ENCODE measurements at places on chromosomes 4 and X.

- peak; percentile 44 for DNase-seq
Measured at GRCh38 chrX:69163936-69164741, 1.1 kb downstream of the PJA1 start.

- no peak for DNase-seq
Measured at GRCh38 chrX:70352496-70352895, 62.6 kb downstream of the KIF4A start.

DNA sequence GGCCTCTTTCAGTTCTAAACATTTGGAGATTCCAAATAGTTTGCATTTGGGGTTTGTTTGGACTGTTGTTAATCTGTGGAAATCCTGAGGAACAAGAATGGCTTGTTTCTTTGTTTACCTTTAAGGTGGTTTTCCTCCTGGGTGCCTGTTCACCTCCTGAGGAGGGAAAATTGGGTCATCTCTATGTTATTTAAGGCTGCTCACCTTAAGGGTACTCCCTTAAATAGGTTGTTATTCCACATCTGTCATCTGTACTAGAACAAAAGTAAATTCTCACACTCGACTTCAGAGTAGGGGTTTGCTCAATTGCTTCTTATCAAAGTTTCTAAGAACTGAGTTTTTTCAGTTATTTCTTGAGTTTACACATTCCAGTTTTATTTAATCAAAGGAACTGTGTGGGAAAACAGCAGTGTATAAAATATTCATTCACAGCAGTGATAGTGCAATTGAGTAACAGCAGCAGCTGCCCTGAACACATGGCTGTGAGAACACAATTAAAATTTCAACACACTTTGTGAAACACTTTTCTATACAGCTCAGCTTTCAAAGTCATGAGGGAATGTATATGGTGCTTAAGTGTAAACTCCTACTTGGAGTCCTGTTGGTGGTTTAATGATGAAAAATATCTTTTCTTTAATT lies 238.5 kb upstream of the PGRMC2 start:
- DNase-seq = no peak

DNA sequence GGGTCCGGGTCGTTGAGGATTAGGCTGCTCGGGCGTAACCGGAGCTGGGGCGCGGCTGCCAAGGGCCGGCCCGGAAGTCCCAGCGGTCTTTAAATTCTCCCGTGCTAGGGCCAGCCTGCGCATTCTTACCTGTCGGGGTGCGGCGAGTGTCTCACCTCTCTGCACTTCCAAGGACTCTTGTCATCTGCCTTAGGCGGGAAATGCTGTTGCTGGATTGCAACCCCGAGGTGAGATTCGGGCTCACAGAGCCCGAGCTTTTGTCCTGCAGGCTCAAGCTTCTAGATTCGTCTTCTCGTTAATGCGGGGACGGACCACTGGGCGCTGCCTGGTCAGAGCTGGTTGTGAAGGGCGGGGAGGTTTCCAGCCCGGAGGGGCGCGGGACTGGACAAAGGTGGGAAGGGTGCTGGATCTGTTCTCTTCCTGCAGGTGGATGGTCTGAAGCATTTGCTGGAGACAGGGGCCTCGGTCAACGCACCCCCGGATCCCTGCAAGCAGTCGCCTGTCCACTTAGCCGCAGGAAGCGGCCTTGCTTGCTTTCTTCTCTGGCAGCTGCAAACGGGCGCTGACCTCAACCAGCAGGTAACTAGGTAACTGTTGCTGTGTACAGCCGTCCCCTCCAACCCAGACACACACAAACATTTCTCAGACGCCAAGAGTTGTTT lies at the start of gene ANKRD37:
ANKRD37 (plus strand) TSS at position 118 of the 662 bp plus-strand sequence; CDS start at position 201, 83 bp downstream.
- DNase-seq = no peak

DNA sequence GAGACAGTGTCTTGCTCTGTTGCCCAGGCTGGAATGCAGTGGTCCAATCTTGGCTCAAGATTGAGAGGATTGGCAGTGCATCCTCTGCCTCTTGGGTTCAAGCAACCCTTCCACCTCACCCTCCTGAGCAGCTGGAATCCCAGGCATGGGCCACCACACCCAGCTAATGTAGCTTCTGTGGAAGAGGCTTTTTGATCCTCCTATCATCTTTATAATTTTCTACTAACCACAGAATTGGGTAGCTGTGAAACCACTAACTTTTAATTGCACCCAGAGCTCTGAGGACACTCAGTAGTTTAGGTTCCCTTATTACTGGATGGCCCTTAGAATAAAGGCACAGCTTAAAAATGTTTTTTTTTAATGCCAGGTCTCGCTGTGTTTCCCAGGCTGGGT lies 8.9 kb upstream of the AGA start:
- DNase-seq = no peak

DNA sequence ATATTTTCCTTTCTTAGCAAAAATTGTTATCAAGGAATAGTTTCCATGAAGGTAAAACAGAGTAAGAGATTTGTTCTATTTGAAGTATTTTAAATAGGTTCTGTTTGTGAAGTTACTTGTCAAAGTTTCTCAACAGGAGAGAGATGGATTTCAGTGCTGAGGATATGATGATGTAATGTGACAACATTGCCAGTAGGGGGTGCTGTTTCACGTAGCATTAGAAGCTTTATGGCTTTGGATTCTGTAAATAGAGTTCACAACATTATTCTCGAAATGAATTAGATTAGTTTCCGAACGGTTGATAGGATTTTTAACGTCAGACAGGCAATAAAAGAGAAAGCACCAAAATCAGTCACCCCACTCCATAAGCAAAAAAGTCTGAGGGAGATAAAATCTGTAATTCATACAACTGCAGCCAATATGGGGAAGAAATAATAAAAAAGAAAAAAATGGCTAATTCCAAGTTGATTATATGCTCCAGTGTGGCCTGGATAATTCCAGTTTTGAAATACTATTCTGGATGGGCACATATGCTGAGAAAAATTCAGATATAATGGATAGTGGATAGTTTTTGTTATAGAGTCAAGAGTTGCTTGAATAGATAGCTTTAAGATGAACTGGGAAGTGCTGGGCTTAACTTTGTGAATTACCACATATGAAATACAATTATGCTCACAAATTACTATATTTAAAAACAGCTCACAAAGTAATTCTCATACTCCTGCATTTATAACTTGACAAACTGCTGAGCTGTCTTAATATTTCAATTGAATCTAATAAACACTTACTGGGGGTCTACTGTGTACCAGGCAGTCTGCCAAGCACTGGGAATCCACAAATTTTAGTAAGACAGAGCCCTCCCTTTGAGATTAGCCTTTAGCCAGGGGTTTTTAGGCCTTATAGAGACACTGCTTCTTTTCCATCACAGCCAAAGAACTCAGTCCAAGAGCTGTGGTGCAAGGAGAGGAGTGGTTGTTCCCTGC lies 109.1 kb downstream of the GPAT3 start:
- DNase-seq = no peak

GRCh38 chr4:166538491-166539005 lies 665.5 kb downstream of the TLL1 start:
- no peak for DNase-seq

DNA sequence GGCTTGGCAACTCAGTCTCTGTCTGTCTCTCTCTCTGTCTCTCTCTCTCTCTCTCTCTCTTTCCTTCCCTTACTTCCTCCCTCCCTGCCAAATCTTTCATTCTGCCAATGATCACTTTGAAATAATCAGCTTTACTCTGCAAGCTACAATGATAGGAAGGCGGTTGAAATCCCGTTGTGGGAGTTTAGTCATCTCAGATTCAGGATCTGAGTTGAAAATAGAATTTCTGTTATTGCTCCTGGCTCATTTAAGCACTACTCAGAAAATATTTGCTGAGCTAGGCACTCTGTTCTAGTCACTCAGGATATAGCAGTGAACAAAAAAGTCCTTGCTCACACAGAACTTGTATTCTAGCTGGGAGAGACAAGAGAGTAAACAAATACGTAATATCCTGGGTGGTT lies 56.3 kb upstream of the DCTD start:
- no peak for DNase-seq

GRCh38 chr4:152278505-152279233 lies 257.2 kb downstream of the FBXW7 start:
- DNase-seq = no peak

- no peak for DNase-seq
Measured at GRCh38 chrX:110430293-110431076, 71.8 kb downstream of the RTL9 start.

DNA sequence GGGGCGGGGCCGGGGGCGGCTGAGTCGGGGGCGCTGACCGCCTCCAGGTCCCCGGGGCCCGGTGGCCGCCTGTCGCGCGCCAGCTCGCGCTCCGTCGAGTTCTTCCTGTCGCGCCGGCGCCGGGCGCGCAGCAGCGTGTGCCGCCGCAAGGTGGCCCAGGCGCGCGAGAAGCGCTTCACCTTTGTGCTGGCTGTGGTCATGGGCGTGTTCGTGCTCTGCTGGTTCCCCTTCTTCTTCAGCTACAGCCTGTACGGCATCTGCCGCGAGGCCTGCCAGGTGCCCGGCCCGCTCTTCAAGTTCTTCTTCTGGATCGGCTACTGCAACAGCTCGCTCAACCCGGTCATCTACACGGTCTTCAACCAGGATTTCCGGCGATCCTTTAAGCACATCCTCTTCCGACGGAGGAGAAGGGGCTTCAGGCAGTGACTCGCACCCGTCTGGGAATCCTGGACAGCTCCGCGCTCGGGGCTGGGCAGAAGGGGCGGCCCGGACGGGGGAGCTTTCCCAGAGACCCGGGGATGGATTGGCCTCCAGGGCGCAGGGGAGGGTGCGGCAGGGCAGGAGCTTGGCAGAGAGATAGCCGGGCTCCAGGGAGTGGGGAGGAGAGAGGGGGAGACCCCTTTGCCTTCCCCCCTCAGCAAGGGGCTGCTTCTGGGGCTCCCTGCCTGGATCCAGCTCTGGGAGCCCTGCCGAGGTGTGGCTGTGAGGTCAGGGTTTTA lies 1.5 kb downstream of the ADRA2C start:
- DNase-seq = no peak

- no peak for DNase-seq
Measured at GRCh38 chr4:135244056-135244455, 1042.5 kb upstream of the PABPC4L start.

Measured in T-helper 17 cell (primary cell).